ENCODE measurements at places on chromosomes 12 and 14. TPM values are rescaled to one million over a fixed set of nuclear protein-coding genes. Genes with fewer than 3 reads are reported as not detected.
A peak's percentile ranks its signal among the peaks of the same experiment; 100 is the strongest.

Gene SLC5A8
- polyA plus RNA-seq: not detected

Gene LTBR
- polyA plus RNA-seq: 45.8 TPM

Gene NANOG
- polyA plus RNA-seq: 0.02 TPM

DNA sequence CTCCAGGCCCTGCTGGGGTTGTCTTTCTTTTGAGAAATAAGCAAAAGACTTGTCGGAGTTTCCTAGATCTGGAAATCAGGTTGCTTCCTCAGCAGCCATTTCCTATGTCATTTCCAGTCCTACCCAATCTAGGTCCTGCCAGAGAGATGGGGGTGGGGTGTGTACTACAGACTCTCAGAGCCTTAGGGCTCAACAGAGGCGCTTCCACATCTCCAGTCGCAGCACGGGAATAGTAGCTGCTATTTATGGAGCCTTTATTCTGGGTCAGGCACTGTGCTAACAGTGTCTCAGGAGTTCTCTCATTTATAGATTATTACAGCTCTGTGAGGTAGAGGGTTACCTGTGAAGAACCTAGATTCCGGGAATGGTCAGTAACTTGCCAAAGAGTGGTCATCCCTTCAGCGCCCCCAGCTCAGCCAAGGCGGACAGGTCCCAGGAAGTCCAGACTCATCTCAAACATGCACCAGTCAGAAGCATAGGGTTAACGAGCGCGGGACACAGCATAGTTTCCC, 21.9 kb downstream of the DHRS2 start:
- no peaks in the 10 kb centered on the region for H3K36me3 ChIP-seq
- H3K4me3 ChIP-seq: no peak overlapping the region
- no peak for DNase-seq
- no peaks in the 10 kb centered on the region for H3K4me1 ChIP-seq

- no peak overlapping the region for H3K4me3 ChIP-seq
- H3K27me3 ChIP-seq: no peaks in the 10 kb centered on the region
- H3K36me3 ChIP-seq: peaks cover 18% of the 10 kb centered on the region
- no peak overlapping the region for H3K27ac ChIP-seq
Measured at GRCh38 chr14:39094515-39094914, 8.5 kb downstream of the SEC23A start.

DNA sequence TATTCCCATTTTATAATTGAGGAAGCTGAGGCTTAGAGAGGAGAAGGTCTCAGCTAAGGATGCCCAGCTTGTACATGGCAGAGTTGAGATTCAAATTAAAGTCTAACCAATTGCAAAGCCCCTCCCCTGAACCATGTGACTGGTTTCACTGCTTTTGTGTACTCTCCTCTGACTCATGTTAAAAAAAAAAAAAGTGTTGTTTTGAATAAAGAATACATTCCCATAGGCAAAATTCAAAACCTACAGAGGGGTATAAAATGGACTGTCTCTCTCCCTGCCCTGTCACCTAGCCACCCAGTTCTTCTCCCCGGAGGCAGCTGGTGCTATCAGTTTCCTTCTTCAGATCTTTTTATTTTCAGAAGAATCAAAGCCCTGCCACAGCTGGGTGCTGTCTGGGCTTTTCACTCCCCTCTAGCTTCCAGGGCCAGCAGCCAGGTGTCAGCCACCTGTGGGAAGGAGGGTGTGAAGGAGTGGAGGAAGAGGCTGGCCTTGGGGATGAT, 5.4 kb downstream of the PSMD9 start:
- H3K4me3 ChIP-seq: peak overlapping the region; percentile 21
- H3K4me1 ChIP-seq: peaks cover 17% of the 10 kb centered on the region
- peak; percentile 78 for DNase-seq
- peaks cover 10% of the 10 kb centered on the region for H3K36me3 ChIP-seq

- no peak overlapping the region for H3K27ac ChIP-seq
- no peak for DNase-seq
- no peaks in the 10 kb centered on the region for H3K36me3 ChIP-seq
- no peaks in the 10 kb centered on the region for H3K4me1 ChIP-seq
- H3K4me3 ChIP-seq: no peak overlapping the region
Measured at GRCh38 chr14:66099451-66099850, 386.7 kb upstream of the CCDC196 start.

DNA sequence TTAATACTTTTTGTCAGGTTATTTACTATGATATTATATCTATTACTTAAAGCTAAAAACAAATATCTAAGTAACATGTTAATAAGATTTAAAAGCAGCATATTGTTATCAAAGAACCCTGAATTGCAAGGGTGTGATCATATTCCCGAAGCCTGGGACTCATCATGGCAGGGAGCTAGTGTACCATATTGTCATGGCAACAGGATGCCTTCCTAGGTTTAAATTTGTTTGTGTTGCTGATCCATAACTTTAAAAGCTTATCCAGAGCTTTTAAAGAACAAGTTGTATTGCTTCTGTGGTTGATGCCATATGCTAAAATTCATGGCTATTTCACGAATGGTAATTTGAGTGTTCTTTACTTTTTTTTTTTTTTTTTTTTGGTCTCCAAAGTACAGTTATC, 500.5 kb downstream of the NAV3 start:
- no peaks in the 10 kb centered on the region for H3K4me1 ChIP-seq
- H3K36me3 ChIP-seq: no peaks in the 10 kb centered on the region
- DNase-seq: no peak
- H3K4me3 ChIP-seq: no peak overlapping the region
- no peaks in the 10 kb centered on the region for H3K27me3 ChIP-seq
